ENCODE measurements at places on chromosomes 16 and 17. TPM values are rescaled to one million over a fixed set of nuclear protein-coding genes. Genes with fewer than 3 reads are reported as not detected.

DNA sequence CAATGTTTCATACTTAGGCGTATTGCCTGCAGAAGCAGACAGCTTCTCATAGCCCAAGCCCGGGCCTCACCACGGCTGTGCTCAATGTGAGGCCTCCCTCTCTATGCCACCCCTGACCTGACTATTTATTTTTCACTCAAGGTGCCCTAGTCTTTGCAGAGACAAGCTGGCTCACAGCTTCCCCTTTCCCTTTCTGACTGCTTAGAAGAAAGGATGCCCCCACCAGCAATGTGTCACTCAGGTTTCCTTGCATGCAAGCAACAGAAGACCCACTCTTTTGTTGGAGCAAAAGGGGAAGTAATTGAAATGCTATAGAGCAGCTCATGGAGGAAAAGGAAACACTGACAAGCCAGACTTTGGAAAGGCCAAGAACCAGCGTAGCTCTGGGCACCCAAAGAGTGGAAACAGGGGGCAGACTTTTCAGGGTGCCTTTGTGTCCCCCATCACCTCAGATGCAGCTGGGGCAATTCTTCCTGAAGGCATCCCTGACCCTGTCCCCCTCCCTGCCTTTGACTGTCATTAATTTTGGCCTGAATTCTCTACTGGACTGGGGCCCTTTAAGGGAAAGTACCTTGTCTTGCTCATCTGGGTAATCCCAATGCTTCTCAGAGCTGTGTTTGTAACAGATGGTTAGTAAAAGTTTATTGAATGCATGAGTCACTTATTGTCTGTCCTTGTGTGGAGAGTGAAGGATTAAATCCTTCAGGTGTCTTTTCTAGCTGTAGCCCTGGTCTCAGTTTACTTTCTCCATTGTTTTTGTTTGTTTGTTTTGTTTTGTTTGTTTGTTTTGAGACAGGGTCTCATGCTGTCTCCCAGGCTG is 17.8 kb downstream of the RGS9 start:
- H3K27ac ChIP-seq, result no peak overlapping the region
- H3K4me3 ChIP-seq, result no peak overlapping the region
- H3K27me3 ChIP-seq, result peaks cover 6% of the 10 kb centered on the region
- DNase-seq, result no peak
- no peaks in the 10 kb centered on the region for H3K36me3 ChIP-seq
- H3K4me1 ChIP-seq, result peaks cover 6% of the 10 kb centered on the region

IL34 gene
- not detected for total RNA-seq

- H3K4me1 ChIP-seq, result peaks cover 14% of the 10 kb centered on the region
- no peak overlapping the region for H3K4me3 ChIP-seq
- DNase-seq, result no peak
- no peaks in the 10 kb centered on the region for H3K27me3 ChIP-seq
- no peaks in the 10 kb centered on the region for H3K36me3 ChIP-seq
- H3K27ac ChIP-seq, result no peak overlapping the region
Measured at GRCh38 chr17:64455993-64456885, 7.3 kb downstream of the MILR1 start.

- no peaks in the 10 kb centered on the region for H3K27me3 ChIP-seq
- H3K4me3 ChIP-seq, result no peak overlapping the region
- peak overlapping the region; percentile 59 for H3K27ac ChIP-seq
- H3K4me1 ChIP-seq, result peaks cover 73% of the 10 kb centered on the region
- DNase-seq, result peak; percentile 63
- H3K36me3 ChIP-seq, result peaks cover 52% of the 10 kb centered on the region
Measured at GRCh38 chr17:49817993-49818392, 29.5 kb downstream of the KAT7 start.

DNA sequence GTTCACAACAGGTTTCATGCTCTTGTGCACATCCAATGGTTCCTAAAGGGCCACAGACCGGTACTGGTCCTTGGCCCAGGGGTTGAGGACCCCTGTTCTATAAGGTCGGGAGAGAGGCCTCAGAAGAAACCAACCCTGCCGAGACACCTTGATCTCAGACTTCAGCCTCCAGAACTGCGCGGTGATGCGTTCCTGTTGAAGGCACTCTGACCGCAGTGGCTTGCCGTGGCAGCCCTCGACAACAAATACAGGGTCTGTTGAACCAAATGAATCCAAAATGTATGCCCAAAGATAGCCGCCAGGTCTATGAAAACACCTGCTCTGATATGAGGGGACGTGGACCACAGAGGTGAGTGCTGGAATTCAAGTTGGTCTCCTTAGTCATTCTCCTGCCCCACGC is 389.8 kb downstream of the SEC14L1 start:
- H3K4me3 ChIP-seq, result no peak overlapping the region
- H3K4me1 ChIP-seq, result peaks cover 1% of the 10 kb centered on the region
- H3K27ac ChIP-seq, result no peak overlapping the region
- peaks cover 13% of the 10 kb centered on the region for H3K27me3 ChIP-seq

PABPN1L gene
- total RNA-seq, result not detected

- H3K27ac ChIP-seq, result no peak overlapping the region
- H3K4me1 ChIP-seq, result peaks cover 10% of the 10 kb centered on the region
- peaks cover 3% of the 10 kb centered on the region for H3K27me3 ChIP-seq
- peak overlapping the region; percentile 73 for H3K4me3 ChIP-seq
Measured at GRCh38 chr16:57092786-57093411, 516 bp downstream of the CPNE2 start.

TANC2 gene
- total RNA-seq, result 5.7 TPM

DNA sequence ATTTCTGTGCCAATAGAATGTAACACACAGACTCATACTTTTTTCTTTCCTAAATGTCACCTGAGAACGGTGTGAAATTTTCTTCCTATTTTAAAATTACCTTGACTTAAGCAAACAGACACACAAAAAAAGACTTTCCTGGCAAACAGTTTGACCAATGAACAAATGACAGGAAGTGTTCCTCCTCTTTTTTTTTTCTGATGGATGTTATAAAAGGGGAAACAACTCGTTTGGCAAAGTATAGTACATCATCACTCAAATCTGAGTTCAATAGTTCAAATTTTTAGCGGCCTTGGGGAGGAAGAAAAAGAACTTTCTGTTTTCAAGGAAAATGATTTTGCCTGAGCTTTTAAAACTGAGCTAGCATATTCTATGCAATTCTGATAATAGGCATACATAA is 19.8 kb downstream of the HS3ST3A1 start:
- DNase-seq, result no peak
- H3K36me3 ChIP-seq, result no peaks in the 10 kb centered on the region
- H3K4me3 ChIP-seq, result no peak overlapping the region
- no peak overlapping the region for H3K27ac ChIP-seq
- no peaks in the 10 kb centered on the region for H3K4me1 ChIP-seq

OR1F1 gene
- not detected for total RNA-seq

ARHGAP23 gene
- total RNA-seq, result 1.0 TPM

- H3K27ac ChIP-seq, result no peak overlapping the region
- H3K36me3 ChIP-seq, result no peaks in the 10 kb centered on the region
- no peak for DNase-seq
- H3K4me1 ChIP-seq, result no peaks in the 10 kb centered on the region
Measured at GRCh38 chr17:29357821-29358232, 32.3 kb upstream of the TAOK1 start.

TMEM238L gene
- not detected for total RNA-seq

PRSS36 gene
- 0.93 TPM for total RNA-seq

ABAT gene
- 3.1 TPM for total RNA-seq

Measured in activated naive CD4-positive, alpha-beta T cell treated with anti-CD3 and anti-CD28 coated beads for 36 hours (primary cell).